ENCODE measurements at places on chromosomes 3 and 15.

- peak; percentile 85 for DNase-seq
Observed at GRCh38 chr3:193771011-193771652, 178.1 kb downstream of the OPA1 start.

DNA sequence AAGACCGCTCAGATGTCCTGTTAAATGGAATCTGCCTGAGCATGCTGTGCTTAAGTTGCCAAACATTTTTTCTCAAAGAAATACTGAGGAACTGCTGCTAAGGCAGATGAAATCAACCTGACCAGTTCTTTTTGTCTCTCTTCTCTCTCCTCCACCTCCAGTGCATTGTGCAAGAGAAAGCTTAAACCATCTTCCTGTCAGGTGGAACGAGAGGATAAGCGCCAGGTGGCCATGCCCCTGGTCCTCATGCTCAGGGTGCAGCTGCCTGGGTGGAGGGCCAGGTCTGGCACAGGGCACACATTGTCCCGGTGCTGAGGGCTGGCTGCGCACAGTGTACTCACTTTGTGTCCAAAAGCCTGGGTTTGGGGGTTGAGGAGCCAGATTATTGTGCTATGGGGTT lies 176.2 kb upstream of the TP63 start:
- DNase-seq: no peak

GRCh38 chr3:9767418-9767817 lies 2.3 kb downstream of the CAMK1 start:
- no peak for DNase-seq

GRCh38 chr3:64651741-64652241 lies 36.0 kb downstream of the ADAMTS9 start:
- DNase-seq: no peak

- DNase-seq: no peak
Observed at GRCh38 chr3:120435621-120436020, 15.2 kb downstream of the FSTL1 start.

DNA sequence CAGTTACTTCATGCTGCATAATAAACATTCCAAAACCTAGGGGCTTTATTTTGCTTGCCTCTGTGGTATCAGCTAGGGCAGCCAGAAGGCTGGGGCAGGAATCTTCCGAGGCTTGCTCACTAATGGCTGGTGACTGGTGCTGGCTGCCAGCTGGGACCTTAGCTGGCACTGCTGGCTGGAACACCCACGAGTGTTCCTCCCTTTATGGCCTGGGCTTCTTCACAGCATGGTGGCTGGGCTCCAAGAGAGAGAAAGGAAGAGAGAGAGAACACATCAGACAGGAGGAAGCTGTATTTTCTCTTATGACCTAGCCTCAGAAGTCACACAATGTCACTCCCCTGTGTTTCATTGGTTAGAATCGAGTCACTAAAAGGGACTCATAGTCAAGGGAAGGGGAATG lies 23.9 kb upstream of the CDCP1 start:
- no peak for DNase-seq

DNA sequence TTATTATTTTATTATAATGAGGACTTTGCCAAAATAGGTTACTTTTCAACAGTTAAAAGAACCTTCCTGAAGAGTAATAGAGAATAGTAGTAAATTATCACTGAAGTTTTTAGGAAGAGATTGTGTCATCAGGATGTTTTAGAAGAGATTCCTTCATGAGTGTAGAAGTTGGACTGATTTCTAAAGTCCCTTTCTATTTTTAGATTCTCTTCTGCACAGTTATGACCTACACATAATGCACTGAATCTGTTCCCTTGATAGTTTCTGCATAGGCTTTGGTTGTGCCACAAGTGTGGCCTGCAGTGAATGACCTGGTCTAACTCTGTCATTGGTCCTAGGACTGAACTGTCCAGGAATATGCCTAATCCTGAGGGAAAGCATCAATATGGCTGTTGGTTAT lies 23.9 kb downstream of the SLC35A5 start:
- DNase-seq: no peak

- no peak for DNase-seq
Observed at GRCh38 chr15:77840991-77841775, 208.5 kb upstream of the LINGO1 start.

- DNase-seq: no peak
Observed at GRCh38 chr3:174784206-174784934, 74.8 kb upstream of the NAALADL2 start.

DNA sequence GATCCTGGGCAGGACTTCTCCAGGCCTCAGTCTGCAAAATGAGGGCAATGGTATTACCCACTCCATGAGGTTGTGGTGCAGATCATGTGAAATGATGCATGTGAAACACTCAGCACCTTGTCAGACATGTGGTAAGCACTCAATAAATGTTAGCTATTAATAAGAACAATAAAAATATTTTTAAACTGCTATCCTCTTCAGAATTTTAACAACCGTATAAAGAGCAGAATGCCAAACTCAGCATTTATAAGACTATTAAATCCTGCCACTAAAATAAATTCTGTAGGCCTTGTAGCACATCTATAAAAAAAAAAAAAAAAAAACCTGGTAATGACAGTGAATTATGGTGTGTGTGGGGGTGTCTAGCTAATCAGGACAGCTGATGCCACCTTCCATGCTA lies 213.9 kb upstream of the UMPS start:
- DNase-seq: no peak

DNA sequence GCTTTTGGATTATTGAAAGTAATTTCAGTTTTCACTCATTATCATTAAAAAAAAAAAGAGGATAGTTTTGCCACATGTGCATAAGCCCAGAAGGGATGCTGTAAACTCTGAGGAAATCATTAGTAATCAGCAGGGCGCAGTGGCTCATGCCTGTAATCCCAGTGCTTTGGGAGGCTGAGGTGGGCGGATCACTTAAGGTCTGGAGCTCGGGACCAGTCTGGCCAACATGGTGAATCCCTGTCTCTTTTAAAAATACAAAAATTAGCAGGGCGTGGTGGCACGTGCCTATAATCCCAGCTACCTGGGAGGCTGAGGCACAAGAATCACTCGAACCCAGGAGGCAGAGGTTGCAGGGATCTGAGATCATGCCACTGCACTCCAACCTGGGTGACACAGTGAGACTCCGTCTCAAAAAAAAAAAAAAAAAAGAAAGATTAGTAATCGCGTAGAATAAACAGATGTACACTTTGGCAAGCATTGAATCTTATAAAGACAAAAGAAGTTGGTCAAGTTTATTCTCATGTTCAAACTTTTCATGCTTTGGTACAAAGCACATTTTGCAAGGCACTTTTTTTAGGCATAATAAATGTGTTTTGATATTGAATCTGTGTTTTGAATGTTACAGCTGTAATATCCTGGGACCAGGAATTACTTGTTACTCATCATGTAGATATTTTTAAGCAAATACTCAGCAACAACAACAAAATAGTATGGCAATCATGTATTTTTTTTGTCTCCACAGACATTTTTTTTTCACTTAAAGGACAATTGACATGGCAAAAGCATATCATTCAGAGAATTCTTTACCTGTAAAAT lies 93.2 kb upstream of the AGTR1 start:
- no peak for DNase-seq

DNA sequence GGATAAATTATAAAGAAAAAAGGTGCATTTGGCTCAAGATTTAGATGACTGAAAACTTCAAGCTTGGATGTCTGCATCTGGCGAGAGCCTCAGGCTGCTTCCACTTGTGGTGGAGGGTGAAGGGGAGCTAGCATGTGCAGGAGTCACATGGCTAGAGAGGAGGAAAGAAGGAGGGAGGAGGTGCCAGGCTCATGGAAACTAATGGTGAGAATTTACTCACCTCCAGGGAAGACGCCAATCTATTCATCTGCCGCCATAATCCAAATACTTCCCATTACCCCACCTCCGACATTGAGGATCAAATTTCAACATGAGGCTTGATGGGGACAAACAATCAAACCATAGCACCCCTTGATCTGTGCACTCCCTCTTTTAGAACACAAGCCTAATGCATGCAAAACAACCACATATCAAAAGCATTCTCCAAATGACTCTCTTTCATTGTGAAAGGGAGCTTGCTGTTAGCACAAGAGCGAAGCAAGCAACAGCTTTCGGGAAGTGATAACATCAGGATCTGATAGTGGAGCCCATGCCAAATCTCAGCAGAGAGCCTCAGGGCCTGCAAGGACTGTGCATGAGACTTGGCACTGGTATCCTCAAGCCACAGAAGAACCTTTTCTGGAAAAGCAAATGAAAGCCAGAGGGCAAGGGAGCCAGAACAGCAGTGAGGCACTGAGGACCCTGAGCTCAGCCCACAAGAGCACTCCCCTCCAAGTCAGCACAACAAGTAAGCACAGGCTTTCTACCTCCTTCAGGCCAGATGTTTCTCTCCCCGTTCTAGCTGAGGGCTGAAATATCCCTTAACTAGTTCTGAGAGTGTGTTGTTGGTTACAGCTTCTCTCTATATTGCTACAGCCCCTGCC lies 50.2 kb upstream of the THBS1 start:
- DNase-seq: no peak

DNA sequence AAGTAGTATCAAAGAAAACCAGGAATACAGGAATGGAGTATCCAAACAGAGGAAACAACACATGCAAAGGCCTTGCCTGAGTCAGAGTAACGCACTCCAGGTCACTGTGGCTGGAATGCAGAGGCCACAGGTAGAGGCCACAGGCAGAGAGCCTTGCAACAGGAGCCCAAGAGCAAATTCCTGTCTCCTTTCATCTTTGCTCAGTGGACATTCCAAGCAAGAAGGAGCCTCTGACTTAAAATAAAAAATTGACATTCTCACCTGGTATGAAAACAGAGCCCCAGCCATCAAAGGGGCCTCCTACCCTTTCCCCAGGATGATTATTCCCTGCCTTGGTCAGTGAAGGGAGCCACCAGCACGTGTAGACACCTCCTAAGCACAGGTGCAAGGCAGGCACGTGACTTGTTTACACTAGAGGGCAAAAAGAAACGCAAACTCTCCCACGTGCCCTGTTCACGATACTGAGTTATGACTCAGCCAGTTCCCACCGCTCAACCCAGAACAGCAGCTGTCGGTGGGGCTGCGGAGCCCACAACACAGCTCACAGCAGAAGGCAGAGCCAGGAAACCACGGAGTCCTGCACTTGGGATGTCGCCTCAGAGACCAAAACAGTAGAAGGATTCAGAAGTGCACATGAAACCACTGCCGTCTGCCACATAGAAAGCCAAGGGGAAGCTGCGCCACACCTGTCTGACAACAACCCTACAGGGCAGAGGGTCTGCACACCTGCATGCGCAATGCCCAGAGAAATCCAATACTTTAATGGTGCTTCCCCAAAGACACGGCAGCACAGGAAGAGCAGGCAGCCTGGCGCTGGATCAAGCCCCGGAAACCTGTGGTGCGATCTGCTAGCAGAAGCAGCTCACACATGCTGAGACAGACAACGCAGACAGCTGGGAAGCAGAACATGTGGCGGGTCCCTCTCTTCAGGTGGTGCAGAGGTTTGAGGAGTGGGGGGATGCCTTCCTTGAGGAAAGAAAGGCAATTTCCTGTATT lies 52.1 kb downstream of the ITGB5 start:
- peak; percentile 83 for DNase-seq

GRCh38 chr15:80179025-80179759 lies 26.4 kb downstream of the FAH start:
- DNase-seq: no peak

GRCh38 chr3:23664459-23664858 lies 141.3 kb upstream of the UBE2E1 start:
- DNase-seq: no peak

DNA sequence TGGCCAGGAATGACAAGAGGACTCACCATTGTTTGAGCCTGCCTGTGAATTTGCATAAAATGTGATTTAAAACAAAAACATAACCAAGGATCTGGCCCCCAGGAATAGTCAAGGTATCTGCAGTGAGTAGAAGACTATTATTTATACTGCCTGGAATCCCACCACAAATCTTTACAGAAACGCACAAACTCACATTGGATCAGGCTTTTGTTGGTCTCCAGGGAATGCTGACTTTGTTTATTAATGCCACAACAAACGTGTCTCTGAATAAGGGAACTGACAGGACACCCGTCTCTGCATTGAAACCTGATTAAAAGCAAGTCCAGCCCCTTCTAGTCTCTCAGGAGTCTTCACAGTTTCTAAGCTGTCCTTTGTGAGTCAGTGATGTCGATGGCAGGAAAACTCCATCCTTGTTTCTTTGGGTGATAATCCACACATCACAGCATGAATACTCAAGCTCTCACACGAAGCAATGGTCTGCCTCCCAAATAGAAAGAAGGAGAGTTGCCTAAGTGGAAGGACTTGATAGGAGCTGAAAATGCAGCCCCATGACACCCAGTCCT lies 37.7 kb downstream of the CLDN18 start:
- no peak for DNase-seq

- DNase-seq: no peak
Observed at GRCh38 chr3:64073158-64073761, 50.0 kb upstream of the PSMD6 start.

- no peak for DNase-seq
Observed at GRCh38 chr15:68326711-68327354, 49.3 kb downstream of the FEM1B start.

DNA sequence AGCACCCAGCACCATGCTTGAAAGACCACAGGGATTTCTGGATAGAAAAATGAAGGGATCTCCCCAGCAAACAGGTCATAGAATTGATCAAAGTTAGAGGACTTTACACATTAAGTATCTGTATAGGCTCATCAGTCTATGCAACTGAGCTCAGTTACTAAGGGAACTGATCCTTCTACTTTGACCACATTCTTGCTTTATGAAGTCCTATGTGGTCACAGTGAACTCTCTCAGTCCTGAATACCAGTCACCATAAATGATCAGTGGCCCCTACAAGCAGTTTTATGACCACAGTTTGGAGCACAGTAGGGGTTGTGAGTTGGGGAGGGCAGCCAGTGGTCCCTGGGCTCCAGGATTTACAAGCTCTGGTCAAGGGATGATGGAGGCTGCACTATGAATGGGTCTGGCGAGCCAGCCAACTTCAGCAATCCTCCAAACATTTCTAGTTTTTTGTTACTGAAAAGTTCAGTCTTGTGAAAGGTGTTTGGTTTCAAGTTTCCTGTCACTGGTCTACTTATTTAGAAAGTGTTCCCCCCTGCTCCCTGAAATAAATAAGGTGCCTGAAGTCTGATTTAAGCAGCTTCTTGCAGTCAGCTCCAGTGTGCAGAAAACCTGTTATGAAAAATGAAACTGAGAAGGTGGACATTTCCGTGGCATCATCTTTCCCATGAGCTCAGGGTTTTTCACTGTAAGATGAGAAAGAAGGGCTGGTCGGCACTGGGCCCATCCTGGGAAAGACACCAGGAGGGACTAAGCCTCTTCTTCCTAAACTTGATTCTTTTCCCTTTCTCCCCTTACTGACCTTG lies 75.5 kb downstream of the DAPK2 start:
- DNase-seq: no peak
